ENCODE measurements at places on chromosomes 11 and 22.

DNA sequence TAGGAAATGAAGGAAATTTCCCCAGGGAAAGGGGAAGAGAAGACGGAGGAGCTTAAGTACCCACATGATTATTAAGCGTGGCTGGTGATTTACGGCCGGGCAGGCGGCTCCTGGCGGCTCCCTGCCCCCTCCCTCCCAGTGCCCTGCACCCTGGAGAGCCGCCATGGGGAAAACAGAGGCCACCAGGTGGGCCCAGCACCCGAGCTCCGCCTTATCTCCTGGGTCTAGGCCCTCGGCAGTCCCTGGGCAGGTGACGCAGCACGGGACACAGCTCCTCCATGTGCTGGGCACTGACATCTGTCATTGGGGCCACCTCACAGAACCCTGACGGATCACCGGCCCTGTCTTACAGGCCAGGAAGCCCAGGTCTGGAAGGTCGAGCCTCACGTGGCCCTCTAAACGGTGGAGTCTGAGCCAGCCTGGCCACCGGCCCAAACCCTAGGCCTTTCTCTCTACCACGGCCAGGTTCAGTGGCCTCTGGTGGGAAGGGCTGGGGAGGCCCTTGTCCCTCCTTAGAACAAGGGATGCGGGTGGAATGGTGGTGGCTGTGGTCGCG lies 60.2 kb upstream of the PPARA start:
- no peak for DNase-seq

DNA sequence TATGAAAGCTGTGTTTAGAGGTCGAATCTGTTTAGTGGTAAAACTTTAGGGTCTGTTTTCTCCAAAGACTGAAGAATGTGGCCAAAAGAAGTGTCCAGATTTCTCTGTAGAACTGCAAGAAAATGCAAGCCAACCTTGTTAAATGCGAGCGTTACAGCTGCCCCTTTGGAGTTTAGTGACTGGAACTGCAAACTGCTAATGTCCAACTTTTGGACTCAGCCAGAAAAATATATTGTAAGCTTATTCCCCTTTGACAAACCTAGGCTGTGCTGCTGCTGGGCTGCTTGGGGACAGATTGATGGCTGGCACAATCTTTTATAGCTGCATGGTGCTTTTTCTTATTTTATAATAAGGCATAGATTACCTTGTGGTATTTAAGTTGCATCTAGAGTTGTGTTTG lies 3.9 kb downstream of the TEAD1 start:
- DNase-seq, result no peak

GRCh38 chr11:66467034-66467659 lies 442 bp downstream of the PELI3 start:
- DNase-seq, result no peak

GRCh38 chr22:18045794-18046193 lies 21.4 kb upstream of the MICAL3 start:
- no peak for DNase-seq

DNA sequence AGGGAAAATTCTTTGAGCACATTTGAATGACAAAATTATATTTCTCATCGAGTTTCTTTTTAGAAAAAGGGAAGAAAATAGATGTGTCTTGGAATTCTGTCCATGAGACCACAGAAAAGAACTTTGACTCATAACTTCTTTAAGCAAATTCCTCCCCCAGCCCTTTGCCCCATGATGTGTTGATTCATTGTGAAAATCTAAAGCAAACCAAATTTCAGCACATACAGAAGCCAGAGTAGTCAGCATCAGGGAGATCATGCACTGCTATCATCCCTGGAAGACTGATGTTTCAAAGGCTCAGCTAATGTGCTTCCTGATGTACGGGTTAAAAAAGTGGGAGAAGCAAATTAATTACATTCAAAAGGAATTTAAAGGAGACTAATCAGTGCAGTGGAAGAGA lies 159.7 kb downstream of the FAT3 start:
- DNase-seq, result no peak

DNA sequence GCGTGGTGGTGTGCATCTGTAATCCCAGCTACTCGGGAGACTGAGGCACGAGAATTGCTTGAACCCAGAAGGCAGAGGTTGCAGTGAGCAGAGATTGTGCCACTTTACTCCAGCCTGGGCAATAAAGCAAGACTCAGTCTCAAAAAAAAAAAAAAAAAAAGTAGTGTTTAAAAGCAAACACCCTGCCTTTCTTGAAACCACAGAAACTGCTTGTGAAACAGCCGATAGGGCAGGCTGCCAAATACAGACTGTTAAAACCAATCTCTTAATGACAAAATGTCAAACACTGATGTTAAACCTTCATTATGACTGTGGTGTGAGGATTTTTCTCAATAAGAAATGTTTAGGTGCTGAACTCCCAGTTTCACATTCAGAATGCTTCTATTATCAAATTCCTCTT lies 27.3 kb downstream of the MARK2 start:
- DNase-seq, result peak; percentile 92

DNA sequence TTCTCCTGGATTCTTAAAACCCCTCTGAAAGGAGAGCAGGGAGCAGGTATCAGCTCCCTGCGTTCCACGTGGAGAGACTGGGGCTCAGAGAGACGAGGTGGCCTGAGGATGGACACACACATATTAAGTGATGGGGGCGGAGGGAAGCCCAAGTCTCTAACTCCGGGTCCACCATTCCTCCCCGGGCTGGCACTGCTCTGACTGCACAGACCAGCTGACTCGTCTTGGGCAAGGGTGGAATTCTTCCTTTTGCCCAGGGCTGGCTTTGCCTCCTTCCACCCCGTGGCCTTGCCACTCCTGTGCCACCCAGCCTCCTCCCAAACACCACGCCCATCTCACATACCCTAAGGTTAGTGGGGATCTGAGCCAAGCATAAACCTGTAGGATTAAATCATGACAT lies 65.0 kb downstream of the BUD13 start:
- DNase-seq, result no peak

- DNase-seq, result no peak
These were observed 6.9 kb upstream of the ACR start for GRCh38 chr22:50730941-50731661.

DNA sequence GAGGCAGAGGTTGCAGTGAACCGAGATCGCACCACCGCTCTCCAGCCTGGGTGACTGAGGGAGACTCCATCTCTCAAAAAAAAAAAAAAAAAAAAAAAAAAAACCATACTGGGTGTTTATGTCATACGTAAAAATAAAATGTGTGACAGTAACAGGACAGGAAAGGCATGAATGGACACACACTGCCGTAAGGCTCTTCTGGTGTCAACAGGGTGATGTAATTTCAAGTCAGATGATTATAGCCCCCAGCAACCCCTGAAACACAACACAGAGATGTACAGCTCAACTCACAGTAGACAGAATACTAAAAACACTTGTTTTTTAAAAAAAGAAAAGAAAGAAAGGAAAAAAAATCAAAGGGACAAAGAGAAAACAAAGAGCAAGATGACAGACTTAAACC lies 22.2 kb downstream of the SBF1 start:
- DNase-seq, result no peak

DNA sequence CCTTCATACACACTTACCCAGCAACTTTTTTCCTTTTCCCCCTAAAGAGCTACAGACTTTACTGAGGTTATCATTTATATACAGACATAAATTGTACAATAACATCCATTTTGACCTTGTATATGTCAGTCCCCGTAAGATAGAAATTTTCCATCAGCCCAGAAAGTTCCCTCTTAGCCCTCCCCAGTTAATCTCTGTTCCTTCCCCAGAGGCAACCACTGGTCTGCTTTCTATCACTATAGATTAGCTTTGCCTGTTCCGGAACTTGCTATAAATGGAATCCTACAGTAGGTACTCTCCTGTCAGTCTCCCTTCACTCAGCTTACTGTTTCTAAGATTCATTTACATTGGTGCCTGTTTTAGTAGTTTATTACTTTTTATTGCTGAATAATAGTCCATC lies 54.9 kb downstream of the TSPAN18 start:
- no peak for DNase-seq

DNA sequence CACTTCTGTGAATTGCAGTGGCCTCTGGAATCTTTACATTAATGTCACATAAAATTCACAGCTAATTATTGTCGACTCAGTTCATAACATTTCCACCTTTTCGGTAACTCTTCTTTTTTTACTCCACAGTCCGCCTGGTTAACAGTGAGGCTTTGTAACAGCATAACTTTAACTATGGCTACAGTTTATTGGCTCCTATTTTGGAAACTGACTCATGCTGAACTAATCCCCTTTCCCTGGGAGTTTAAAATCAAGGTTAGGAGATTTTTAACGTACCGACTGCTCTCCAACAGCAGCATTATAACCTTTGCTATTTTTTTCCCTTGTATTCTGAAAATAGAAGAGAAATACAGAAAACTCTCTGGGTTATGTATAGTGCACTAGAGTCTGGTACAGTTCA lies 3.2 kb upstream of the POGLUT3 start:
- DNase-seq, result no peak

DNA sequence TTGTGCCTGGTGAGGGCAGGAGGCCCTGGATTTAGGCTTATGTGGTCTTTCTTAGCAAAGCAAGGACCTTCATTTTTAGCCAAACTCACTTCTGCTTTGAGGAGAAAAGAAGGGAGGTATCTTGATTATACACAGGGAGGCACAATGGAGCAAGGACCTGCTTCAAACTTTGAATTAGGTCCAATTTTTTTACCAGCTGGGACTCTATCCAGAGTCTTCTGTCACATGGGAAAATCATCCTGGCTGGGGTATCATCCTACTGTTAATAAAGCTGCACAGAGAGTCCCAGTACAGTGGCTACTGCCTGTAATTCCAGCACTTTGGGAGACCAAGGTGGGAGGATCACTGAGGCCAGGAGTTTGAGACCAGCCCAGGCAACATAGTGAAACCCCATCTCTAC lies 87.8 kb downstream of the CWC15 start:
- DNase-seq, result no peak

DNA sequence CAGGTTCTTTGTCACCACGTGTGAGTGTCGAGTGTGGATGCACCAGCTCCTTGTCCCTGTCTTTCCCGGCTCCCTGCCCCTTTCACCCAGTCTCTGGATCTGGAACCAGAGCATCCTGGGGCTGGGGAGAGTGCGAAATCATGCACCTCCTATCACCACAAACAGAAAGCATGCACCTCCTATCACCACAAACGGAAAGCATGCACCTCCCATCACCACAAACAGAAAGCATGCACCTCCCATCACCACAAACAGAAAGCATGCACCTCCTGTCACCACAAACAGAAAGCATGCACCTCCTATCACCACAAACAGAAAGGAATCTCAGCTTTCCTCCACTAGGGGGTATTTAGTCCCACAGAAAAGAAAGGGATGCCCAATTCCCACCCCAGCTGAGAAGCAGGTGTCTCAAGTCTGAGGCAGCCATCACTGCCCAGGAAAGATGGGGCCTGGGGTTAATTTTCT lies 5.9 kb upstream of the GLB1L3 start:
- no peak for DNase-seq

All from HL-60 (cell line).